ENCODE measurements at places on chromosomes 7 and 10.

DNA sequence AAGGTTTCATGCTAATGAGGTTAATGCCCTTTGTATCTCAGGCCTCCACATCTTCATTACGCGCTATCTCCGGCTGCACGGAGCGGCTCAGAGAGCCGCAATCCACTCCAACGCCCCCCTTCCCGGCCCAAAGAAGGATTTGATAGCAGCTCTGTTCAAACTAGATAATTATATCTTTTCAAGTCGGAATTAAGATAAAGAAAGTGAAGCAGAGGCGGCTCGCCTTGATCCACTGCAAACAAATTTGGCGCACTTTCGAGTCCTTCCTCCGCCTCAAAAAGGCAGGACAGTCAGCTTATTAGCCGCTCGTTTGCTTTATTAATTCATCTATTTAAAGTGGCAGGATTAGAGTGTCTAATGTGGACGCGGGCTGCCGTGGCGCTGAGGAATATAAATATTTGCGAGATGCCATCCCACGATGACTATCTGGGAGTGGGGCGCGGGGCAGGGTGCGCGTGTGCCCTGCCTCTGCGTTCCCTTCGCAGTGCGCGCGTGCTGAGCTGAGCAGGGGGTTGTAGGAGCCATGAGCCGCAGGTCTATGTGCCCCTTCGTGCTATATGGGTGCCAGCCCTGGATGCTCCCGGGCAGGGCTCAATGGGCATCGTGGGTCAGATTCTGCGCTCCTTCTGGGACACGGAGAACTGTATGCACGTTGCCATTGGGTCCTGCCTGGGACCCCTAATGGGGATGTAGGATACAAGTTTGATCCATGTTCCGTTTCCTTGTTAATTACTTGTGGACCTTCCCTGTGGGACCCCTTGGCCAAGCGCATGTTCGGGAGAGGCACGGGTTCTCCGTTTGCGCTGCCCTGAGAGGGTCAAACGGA, 9.0 kb downstream of the EMX2 start:
- no peak for DNase-seq

- DNase-seq, result no peak
Measured at GRCh38 chr7:135447748-135448147, 62.2 kb downstream of the CNOT4 start.

DNA sequence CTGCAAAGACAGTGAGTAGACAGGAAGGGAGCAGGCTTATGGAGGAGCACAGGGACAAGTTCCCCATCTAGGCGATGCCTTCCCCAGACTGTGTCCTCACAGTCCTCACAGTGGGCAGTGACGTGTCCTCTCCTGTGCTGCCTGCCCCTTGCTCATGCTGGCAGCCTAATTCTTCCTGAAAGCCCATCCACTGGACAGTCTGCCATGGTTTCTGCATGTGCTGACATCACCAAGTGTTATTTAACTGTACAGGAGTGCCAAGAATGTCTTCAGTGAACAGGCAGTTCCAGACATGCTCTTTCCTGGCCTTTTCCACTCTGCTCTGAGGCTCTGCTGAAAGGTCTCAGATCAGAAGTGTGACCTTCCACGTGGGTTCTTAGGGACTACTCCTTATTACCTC, 54.1 kb downstream of the ZNF248 start:
- DNase-seq, result no peak

- DNase-seq, result no peak
Measured at GRCh38 chr7:47970761-47971160, 8.7 kb downstream of the HUS1 start.

DNA sequence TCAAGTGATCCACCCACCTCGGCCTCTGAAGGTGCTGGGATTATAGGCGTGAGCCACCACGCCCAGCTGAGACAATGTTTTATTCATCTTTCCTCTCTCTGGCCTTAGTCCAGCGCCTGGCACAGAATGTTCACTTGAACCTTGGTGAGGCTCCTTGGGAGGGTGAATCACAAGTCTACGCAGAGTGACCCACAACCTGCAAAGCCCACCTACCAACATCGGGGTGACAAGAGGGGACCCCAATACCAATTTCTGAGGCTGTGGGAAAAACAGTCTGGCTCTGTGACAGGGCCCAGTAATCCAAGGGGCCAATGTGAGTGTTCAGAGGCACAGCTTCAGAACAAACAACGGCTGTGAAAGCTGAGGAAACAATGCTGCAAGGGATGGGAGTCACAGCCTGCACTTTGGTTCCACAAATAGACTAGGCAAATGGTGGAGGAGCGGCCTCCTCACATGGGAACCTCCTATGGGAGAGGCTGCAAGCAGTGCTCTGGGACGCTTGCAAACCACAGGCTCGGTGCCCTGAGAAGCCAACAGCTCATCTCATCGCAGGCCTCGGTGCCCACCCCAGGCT, 5.6 kb upstream of the MALSU1 start:
- no peak for DNase-seq

DNA sequence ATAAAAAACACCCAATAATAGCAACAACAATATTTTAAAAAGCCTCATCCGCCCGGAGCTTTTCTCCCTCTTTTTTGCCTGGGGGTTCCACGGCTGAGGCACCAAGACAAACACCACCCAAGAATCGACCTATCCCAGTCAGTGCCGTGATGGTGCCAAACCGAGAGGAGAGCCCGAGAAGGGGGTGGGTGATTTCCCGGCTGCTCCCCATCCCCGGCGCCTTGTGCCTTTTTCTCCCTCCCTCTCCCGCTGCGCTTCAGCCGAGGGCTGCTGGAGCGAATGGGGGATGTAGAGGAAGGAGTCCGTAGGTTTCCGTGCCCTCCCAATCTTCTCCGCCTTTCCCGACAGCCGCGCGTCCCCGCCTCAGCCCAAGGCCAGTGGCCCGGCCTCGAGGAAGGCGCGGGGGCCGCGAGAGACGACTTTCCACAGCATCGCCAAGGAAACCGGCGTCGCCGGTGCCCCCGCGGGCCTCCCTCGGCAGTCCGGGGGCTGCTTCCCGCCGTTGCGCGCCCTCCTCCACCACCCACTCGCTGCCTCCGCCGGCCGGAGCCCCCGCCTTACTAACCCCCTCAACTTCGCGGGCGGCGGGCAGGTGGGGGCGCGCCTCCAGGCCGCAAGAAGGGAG, 1.3 kb downstream of the EGR2 start:
- peak; percentile 56 for DNase-seq

DNA sequence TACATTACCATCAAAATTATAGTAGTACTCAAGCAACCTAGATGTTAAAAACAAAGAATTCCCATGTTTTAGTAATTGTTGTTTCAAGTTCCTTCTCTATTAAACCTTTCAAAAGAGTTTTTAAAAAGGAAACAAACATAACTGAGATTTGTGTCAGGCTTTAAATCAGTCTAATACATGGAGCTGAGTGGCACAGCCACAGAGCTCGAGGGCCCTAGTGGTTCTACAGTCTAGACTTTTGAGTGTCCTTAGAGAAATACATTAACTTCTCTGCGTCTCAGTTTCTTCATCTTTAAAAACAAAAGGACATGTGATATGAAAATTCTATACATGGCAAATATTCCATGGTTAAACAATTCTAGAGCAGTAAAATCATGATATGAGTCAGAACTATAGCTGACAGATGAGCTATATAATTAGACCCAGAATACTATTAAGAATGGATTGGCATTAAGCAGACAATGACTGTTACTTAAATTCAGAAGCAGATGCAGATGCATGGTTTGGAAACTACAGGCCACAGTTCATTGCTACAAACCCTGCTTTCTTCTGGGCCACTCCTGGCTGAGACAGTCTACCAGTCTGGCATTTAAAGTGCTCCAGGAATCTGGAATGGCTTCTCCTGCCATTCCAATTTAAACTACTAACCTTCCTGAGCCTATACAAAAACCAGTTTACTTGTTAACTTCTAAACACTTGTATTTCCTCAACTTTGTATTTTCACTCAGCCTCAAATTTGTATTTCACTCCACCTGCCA, 77.4 kb downstream of the EPC1 start:
- DNase-seq, result no peak

- DNase-seq, result peak; percentile 61
Measured at GRCh38 chr10:84308481-84309304, 19.7 kb upstream of the CCSER2 start.

Data from activated T-cell treated with anti-CD3 and anti-CD28 coated beads, Interleukin-2, amount 50 U/mL, for 48 hours (primary cell).